Mesothelial cell of epicardium (in vitro differentiated cells): ENCODE measurements at places on chromosomes 6 and 20.

DNA sequence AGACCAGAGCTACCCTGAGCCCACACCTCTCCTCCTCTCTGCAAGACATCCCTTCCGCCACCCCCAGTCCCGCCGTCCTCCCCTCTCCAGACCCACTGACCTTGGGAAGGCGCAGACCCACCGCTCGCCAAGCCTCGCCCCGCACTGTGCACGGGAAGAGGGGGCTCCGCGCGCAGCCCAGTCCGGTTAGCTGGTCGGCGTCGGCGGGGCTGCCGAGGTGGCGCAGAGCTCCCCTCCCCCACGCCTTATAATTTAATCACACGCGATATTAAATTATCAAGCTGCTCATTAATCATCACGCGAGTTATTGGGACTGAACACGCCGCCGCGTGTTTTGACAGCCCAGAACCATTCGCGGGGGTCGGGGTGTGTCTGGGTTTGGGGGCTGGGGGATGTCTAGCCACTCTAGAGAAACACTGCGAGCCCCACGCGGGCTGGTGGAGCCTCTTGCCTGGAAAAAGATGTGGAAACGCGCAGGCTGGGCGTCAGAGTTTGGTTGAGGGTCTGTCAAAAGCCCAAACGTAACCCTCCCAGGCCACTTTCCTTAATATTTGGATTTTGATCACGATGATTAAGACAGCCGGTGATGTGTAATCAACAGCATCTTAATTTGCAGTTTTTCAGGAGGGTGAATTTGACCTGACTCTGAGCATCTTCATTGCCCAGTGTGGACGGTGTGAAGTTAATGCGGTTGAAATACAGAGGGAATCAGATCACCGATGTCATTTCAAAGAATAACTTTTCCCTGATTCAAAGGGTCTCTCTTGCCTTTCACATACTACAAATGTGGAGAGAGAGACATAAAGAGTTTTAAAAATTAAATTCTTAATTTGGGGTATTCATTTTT, at the start of gene LINC00237:
Gene LINC00237 (minus strand): TSS at position 188 of the 847 bp plus-strand sequence.
- no peak for DNase-seq

- no peak for DNase-seq
Measured at GRCh38 chr6:137982418-137983189, 115.5 kb downstream of the TNFAIP3 start.

GRCh38 chr20:7387638-7388193, 552.5 kb downstream of the HAO1 start:
- DNase-seq, result no peak

DNA sequence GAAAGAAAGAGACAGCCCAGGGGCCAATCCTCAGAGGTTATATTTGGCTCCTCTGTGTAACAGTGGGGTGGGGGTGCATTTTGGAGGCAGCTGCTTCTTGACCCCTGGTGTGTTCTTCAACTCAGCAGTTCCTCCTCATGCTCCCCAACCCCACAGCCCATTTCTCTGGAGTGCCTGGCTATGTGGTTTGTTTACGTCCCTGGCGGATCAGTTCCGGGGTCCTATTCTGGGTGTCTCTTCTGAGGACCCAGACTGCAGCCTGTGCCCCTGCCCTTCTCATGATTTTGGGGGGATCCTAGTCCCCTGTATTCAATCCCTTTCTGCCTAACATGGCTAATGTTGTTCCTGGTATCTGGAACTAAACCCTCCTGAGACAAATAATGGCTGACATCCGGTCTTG, 70.5 kb upstream of the SULF2 start:
- DNase-seq, result no peak

DNA sequence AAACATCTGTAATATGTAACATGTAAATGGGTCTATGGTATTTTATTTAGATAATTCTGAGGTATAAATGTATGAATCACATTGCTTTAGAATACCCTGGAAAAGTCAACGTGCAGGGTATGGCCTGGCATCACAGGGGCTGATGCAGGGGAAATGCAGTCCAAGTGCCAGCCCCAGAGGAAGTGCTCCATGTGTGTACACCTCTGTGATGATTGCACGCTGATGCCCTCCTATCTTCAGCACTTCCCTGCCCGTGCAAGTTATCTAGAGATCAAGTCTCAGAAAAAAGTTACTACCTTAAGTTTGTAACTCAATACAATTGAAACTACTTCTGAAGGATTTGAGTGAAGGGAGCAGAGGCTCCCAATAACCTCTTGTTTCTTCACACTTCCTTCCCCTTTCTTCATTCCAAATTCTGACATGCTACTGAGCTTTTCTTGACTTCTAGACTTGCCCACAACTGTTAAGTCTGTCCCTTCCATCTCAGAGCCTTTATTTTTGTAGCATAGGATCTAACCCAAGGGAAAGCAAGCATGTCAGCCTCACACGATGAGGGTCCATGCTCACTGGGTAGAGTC, 2.2 kb downstream of the SMLR1 start:
- no peak for DNase-seq

DNA sequence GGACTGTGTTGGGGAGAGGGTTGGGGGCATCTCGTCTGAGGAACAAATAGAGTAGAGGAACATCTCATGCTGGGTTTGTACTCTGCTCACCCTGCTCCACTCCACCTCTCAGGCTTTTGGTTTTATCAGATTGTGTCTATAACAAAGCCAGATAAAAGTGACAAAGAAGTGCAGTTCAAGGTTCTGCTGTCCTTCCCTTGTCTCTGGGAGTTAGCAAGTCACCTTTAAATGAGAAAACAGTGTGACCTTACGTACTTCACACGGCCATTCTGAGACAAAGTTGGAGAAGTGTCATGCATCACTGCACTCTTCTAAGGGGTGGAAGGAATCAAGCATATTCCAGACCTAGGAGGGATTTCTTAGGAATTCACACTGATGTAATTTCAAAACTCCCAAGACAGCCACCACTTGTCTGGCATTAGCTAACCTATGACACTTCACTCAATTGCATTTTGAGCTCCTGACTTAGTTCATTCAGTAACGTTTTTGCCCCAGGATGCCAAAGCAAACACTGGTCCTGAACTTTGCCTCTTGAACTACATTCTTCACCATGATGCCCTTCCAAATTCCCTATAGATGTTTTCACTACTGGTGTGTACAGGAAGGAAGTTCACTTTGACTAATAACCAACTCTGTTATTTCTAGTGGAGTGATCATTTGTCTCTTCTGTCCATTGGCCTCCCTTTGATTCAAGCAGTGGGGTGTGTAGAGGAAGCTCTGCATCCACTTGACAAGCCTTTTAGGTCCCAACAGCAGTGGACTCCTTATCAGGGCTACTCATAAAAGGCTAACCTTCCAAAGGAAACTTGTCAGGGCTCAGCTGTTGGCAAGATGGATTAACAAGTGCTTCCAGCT, 647.6 kb upstream of the FLRT3 start:
- DNase-seq, result no peak

DNA sequence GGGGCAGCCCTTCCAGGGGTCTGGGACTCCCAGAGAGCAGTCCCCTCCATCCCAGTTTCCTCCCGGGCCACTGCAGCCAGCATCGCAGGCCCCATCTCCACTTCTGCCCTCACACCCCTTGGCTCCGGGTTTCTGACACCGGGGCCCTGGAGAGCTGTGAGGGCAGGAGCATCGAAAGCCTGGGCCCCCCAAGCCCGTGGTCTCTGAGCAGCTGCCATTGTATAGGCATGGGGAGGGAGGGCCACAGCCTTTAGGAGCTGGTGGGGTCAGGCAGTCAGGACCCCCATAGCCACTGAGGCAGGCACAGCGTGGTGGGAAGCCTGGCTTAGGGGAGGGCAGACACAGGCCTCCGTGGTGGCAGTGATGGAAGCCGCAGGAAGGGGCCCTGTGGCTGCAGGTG, 9.7 kb upstream of the GPSM3 start:
- no peak for DNase-seq

DNA sequence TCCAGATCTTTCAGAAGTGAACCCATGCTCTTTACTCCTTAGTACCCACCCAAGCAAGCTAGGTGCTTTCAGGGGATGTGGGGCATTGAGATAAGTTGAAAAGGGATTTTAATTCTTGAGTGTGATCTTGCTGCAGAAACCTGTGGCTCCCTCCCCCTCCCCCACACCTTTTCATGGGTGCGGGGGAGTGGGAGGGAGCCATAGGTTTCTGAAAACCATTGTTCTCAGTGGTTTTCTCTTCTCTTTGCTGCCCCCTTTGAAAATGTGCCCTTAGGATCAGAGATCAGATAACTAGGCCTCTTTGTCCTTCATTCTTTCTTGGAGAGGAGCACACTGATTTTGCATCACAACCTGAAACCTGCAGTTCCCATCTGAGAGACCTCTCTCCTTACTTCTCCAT, 2.4 kb downstream of the PCSK2 start:
- no peak for DNase-seq

DNA sequence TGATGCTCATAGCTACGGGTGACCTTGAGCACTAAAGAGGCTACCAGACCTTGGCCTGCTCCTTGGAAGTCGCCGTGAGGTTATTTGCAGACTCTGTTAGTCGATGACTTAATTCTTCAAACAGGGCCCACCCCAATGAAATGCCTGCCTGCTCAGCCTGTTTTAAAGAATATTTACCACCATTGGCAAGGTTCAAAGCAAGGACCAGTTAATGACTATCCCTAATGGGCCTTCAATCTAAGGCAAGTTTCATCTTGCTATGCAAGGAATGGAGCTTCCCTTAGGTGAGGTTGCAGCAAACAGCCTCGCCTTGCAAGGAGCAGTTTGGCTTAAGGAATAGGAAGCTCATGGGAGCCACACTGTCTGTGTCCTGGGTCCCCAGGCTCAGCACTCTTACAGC, 22.9 kb upstream of the SPO11 start:
- DNase-seq, result no peak

GRCh38 chr6:151240791-151241642, 1.2 kb downstream of the AKAP12 start:
- peak; percentile 21 for DNase-seq

DNA sequence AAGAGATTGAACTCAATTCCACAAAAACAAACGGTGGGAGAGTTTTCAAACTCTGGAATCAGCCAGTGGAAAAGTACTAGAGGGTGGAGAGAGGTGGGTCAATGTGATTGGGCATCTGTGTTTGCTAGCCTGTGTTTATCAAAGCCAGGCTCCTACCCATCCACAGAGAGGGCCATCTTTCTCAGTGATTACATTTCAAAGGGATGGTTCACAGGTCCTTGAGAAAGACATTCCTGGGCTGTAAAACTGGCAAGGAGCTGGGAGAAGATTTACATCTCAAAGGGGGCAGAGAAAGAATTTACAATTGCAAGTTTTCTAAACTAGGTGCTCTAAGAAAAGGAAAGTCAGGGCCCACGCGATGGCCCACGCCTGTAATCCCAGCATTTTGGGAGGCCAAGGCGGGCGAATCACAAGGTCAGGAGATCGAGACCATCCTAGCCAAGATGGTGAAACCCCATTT, 146.8 kb upstream of the UST start:
- no peak for DNase-seq

DNA sequence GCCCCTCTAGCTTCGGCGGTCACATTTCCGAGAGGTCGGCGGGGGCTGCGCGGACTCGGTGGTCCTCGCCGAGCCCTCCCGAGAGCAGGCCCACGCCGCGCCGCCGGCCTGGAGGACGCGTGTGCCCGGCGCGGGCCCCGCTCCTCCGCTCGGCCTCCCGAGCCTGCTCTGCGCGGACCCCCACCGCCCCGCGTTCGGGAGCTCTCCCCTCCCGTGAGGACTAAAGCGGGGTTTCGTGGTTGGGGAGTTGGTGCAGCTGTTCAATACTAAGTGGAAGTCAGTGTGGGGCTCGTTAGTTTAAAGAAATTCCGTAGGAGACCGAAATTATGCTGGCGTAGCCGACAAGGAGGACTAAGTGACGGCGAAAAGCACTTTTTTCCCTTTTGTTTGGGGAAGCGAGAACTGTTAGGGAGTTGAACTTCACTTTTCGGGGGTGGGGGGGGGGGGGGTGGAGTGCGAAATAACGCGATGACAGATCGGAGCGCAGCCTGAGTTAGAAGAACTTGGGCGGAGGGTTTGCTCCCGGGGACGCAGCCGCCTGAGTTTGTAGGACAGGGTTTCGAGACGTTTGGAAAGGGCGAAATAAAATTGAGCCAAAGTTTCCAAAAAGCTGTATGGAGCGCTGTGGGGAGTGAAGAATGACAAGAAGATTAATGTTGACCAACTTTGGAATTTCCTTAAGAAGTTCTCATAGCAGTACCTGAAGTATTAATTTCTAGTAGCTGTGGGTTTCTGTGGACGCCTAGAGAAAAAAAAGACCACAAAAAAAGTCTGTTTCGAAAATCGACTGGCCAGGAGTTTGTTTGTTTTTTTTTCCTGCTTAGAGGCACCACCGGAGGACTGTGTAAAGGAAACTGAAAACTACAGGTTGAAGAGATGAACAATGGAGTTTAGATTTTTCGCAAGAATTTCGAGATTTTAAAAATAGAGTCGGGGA, 1.4 kb downstream of the QKI start:
- no peak for DNase-seq

GRCh38 chr6:142783499-142783898, 161.5 kb downstream of the HIVEP2 start:
- DNase-seq, result no peak

- no peak for DNase-seq
Measured at GRCh38 chr6:115360602-115361325, 699.9 kb downstream of the FRK start.

DNA sequence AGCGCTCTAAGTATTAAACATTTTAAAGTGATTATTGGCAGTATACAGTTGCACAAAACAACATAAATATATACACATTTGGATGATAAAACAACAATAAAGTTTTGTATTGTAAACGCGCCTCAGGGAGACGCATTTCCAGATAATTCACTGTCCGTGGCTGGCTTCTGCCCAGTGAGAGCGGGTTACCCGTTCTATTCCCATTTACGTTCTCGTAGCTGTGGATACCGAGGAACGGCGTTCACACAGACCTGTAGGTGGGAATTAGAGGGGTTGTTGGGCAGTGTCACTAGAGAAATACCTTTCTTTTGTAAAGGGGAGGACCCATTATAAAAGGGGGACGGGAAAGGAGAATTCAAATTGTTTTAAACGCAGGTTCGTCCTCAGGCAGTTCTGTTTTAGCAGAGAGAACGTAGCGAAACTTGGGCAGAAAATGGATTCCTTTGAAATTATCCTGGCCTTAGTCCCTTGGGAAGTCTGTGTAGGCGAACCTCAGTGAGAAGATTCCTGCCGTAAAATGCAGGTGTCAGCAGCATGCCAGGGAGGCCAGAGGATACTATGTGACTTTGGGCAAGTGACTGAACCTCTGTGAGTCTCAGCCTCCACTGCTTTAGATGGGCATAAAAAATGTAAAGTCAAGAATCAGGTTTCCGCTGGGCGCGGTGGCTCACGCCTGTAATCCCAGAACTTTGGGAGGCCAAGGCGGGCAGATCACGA, 756 bp downstream of the MTG2 start:
- no peak for DNase-seq

DNA sequence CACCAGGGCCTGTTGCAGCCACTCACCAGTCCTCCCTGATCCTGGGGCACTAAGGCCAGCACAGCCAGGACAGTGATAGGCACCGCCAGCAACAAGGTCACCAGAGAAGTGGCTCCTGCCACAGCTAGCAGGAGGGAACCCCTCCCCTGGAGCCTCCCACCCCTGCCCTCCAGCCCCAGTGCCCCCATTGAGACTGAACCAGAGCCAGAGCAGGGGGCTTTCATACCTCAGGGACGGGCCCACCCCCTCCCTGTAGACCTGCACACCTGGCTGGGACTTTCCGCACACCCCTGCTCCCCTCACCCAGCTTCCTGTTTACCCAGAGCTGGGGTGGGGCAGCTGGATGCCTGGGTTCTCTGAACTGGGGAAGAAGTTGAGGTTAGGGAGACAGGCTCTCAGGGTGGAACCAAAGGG, at the start of gene LTB:
Gene LTB (minus strand): TSS at position 195 of the 414 bp plus-strand sequence. CDS start 7 bp downstream, at position 188.
- no peak for DNase-seq

- no peak for DNase-seq
Measured at GRCh38 chr20:63534831-63535651, 2.1 kb downstream of the PTK6 start.

- no peak for DNase-seq
Measured at GRCh38 chr6:51139950-51140385, 321.3 kb downstream of the TFAP2B start.
